Naive thymus-derived CD8-positive, alpha-beta T cell (primary cell): ENCODE measurements at places on chromosomes 5 and 9.

GRCh38 chr5:122715095-122715494, 59.8 kb upstream of the SNX2 start:
- DNase-seq = no peak

- DNase-seq = no peak
These were observed 722 bp downstream of the CDC42SE2 start for GRCh38 chr5:131264451-131265099.

DNA sequence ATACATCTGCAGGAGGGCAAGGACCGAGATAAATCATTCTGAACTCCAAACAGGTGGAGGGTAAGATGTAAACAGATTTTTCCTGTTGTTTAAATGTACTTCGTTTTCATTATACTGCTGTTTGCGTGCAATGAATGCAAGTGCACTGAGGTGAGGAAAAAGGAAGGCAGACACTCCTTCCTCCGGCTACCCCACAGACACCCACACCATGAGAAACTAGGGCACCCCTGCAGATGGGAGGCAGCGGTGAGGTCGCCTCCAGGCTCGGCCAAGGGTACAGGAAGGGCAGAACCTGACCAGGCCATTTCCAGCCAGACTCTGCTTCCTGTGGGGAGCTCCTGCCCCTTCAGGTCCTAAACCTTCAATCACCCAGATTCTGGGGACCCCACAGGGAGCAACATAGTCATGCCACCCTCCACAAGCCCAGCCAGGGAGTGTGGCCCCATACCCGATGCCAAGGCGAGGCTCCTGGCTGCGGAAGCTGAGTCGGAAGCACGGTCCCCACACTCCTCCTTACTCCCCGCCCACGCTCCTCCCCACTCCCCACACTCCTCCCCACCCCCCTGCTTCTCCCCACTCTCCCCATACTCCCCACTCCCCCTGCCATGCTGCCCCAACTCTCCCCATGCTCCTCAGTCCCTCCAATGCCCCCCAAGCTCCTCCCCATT, 37.1 kb downstream of the VAV2 start:
- no peak for DNase-seq

GRCh38 chr5:149069711-149070110, 6.8 kb upstream of the SH3TC2 start:
- no peak for DNase-seq

DNA sequence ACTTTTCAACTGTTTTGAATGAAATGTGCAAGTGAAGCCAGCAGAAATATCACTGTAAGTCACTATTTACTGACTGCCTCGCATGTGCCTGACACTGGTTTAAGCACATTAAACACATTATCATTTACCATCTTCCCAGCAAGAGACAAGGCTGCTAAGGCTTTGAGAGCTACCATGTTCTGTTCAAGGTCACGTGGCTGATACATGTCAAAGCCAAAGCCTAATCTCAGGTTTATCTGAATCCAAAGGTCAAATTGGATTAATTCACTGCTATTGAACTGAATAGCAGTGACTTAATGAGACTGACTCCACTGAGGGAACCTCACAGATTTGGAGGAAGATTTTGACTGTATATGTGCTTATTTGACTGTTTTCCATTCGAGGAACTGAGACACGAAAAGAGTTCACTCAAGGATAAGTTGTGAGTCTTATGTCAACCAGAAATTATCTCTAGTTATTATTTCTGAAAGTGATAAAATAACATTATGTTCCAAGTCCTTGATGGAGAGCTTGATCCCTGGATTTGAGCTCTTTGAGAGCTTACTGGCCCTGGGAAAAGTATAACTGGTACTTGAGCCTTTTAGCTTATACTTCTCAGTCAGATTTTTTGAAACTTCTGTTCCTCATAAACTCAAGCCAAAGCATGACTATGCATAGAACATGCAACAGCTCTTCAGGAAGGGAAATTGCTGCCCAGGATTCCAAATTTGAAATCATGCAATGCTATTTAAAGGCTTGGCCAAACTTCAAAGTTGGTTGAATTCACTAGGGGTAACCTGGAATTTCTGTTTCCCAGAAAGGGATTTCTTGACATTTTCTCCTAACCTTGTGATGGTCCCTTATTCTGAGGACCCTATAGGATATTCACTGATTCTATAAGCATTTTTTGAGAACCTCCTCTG, 23.4 kb upstream of the ARHGAP26 start:
- DNase-seq = no peak

- no peak for DNase-seq
These were observed 40.2 kb upstream of the EXOC3 start for GRCh38 chr5:402615-403359.

DNA sequence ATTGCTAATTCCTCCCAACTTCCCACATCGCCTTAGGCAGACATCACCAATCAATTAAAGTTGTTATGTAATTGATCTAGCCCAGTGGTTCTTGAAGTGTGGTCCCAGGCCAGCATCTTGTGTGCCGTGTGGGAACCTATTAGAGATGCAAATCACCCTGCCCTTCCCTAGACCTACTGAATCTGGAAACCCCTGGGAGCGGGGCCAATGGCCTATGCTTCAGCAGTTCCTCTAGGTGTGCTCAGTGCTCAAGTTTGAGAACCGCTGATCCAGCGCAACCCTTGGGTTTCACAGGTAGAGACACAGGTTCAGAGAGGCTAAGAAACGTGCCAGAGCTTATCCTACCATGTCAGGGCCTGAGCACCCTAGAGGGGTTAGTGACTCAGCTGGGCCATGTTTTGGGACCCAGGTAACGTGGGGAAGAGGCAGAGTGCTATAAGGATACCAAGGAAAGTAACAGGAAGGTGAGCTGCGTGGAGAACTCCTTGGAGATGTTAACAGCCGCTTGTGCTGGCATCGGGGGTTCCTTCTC, 4.4 kb downstream of the SLC34A1 start:
- DNase-seq = no peak

DNA sequence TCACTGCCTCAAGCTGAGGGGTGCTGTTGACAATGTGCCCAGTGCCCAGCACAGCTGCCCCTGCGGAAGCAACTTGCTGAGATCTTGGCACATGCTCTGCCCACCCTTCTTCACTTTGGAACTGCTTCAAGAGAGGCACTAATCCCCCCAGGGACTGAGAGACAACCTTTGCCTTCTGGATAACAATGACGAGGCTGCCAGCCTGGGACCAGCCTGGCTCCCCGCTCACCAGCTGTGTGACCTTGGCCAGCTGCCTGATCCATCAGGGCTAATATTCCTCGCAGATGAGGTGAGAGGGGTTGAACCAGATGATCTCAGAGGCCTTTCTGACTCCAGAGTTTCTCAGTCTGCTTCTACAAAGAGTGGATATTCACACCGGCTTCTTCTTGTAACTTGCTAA, 81.0 kb downstream of the SHB start:
- no peak for DNase-seq

DNA sequence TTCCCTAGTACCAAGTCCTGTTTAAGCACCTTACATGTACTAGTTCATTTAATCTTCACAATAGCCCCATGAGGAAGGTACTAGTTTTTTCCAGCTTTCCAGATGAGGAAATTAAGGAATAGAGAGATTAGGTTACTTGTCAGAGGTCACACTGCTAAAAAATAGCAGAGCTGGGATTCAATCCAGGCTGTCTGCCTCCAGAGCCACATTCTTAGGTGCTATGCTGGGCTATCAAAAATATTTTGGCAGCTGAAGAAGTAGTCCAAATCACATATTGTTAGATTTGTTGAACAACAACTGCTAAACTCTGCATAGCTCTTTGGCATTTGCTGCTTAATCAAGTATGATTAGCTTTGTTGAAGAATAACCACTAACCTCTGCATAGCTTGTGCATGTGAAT, 591.5 kb upstream of the KLF4 start:
- no peak for DNase-seq

DNA sequence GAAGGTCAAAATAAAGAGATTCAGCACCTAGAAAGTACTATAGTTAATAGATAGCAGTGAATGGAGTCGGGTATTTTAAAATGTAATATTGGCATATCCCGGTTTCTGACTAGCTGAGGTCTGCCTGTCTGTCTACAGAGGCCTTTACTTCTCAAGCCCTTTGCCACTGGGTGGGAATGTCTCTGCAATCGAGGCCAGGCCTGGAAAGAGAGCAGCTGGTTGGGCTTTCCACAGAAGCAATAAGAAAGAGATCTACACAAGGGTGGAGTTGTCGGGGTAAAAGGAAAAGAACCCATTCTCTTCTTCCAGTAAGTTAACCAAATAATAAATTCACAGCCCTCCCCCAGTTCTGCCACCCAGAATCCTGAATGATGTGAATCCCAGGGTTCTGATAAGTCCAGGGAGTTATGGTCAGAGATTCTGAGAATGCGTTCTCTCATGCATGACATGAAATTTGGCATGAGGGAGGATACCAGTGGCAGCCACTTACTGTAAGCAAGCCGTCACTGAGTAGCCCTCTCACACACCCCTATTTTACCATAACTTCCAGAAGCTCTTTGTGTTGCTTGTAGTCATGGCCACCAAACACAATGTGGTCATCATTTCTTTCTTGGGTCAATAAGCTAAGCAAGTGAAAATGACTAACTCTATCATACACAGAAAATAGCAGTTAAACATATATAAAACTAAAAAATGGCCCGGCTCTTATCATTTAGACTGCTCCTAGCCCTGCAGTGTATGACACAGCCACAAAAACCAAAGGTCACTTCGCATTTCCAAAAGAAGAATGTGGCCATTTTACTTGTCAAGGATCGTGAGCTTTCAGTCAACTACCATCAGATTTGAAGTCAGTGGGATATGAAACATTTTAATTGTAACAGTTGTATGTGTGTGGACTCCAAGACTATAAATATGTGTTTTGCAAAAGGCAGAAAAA, 185.0 kb downstream of the GLIS3 start:
- no peak for DNase-seq

DNA sequence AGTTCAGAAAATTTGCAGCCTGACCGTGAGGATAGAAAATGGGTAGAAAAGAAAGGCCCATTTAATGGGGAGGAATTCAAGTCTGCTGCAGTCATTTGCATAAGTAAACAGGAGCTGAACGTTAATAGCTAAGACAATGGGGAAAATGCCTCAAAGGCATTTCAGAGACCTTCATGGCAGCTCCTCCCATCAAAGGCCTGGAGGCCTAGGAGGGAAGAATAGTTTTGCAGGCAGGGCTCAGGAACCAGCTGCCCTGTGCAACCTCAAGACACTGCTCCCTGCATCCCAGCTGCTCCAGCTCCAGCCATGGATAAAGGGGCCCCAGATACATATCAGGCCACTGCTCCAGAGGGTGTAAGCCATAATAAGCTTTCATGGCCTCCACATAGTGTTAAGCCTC, 32.2 kb upstream of the CDH18 start:
- no peak for DNase-seq

DNA sequence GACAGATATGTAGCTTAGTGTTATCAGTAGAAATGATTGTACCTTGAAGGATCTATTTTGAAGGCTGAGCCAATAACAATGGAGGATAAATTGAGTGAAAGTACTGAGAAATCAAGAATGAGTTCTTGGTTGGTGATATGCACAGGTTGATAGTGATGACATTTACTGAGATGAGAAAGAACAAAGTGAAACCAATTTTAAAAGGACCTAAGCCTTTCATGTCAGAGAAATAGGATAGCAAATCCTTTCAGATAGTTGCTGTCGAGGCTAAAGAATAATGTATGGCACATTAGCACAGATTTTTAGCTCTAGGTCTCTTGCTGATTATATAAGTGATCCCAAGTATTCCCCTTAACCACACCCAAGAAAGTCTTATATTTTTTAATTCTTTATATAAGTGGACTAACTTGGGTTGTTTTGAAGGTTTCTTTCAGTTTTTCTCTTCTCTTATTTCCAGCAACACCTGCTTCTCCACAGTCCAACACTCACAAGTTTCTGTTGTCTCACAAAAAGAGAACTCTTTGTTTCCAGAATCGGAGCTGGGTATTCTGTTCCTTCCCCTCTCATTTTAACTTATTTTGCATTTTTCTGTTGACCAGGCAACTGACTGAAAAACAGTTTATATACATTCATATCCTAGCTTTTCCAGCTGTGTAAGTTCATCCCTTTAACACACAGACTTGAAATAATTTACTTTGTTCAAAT, 286.9 kb upstream of the ATP10B start:
- DNase-seq = no peak

DNA sequence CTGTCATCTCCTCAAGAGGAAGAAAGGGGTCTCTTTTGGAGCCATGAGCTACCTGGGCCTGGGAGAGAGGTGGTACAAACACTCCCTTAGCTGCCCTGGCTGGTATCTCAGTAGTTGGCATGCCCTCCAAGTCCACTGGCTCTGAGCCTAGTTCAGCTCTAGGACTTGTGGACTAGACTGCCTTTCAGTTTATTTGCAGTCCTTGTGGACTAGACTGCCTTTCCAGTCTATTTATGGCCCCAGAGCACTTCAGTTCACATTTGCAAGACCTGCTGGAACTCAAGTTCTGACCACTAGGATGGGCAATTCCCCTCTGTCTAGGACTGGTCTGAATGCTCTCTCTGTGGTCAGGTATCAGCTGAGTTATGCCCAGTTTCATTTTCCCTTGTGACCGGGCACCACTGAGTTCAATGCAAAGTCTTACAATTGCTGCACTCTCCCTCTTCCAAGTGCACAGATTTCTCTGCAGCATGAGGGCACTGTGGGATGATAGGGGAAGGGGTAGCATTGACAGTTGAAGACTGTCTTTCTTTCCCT, 1019.0 kb downstream of the TAF11L14 start:
- no peak for DNase-seq

- no peak for DNase-seq
These were observed 60.7 kb downstream of the SMIM23 start for GRCh38 chr5:171846323-171846722.

GRCh38 chr9:99201603-99202002, 20.1 kb downstream of the ALG2 start:
- no peak for DNase-seq

DNA sequence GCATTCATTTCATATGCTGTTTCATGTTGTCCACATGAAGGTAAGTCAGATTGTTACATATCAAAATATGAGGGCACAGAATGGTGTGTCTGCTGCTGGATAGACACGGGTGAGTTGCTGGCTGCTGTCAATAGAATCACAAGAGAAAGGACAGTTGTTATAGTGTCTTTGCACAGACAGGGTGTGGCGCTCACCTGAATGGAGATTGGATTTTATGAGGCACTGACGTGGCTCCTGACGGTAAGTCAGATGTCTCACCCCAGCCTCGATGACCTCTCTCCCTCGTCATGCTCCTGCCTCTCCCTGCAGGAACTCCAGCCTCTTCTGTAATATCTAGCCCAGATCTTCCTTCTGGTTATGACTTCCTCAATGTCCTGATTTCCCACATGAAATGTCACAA, 75.4 kb upstream of the SELENOP start:
- no peak for DNase-seq

GRCh38 chr9:20462410-20462809, 159.9 kb downstream of the MLLT3 start:
- DNase-seq = no peak

- DNase-seq = no peak
These were observed 40.7 kb downstream of the WNK2 start for GRCh38 chr9:93224591-93224990.

DNA sequence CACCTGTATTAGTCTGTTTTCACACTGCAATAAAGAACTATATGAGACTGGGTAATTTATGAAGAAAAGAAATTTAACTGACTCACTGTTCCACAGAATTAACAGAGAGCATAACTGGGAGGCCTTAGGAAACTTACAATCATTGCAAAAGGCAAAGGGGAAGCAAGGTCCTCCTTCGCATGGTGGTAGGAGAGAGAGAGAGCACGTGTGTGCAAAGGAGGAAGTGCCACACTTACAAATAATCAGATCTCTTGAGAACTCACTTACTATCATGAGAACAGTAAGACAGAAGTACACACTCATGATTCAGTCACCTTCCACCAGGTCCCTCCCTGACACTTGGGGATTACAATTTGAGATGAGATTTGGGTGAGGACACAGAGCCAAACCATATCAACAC, 258.7 kb downstream of the TRIM32 start:
- no peak for DNase-seq
